ENCODE measurements at places on chromosomes 6 and 20. TPM values are rescaled to one million over a fixed set of nuclear protein-coding genes. Genes with fewer than 3 reads are reported as not detected.

Gene PI3
- not detected for total RNA-seq

Gene RAMACL
- total RNA-seq = 0.49 TPM

Gene PLA2G7
- total RNA-seq = not detected

Gene WFDC10B
- total RNA-seq = not detected

Gene PDE7B
- total RNA-seq = 0.33 TPM
